ENCODE measurements at places on chromosomes 7 and 10. TPM values are rescaled to one million over a fixed set of nuclear protein-coding genes. Genes with fewer than 3 reads are reported as not detected.

DNA sequence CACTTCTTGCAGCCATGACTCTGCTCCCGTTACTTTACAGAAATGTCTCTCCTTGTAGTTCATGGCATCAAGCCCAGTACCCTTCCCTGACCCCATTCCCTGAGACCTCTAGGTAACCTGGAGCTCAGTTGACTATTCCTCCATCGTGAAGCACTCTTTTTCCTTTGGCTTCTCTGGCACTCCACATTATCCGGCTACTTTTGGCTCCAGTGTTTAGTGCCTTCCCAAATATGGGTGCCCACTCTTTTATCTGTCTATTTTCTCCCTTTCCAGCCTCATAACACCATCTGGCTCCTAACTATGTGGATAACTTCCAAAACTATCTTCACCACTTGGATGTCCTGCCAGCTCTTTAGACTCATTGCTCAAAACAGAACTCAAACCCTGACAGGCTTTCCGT, 744.7 kb upstream of the GALNT17 start:
- DNase-seq, result no peak

The TAS2R41 gene
- polyA plus RNA-seq, result not detected

GRCh38 chr10:94777886-94778458, 15.5 kb downstream of the CYP2C19 start:
- DNase-seq, result no peak

- peak; percentile 3 for DNase-seq
Measured at GRCh38 chr10:65032867-65033769, 1511.9 kb downstream of the REEP3 start.

DNA sequence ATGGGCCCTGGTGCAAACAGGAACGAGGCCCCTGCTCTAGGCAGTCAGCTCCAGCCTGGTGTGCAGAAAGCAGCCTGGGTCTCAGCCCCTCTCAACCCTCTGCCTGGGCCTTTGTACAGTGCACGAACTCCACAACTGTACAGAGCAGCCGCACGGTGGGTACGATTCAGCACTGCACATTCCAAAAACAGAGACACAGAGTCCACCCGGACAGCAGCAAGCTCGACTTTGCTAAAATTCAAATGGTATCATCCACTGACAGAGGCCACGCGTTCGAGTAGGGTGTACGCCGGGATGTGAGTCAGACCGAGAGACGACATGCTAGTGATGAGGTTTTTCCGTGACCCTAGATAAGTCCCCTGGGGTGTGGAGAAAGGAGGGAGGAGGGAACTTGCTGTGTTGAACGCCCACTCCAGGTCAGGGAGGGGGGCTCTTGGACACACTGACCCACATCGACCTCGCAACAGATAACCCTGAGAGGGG, 65.6 kb upstream of the PDGFA start:
- no peak for DNase-seq

The HABP2 gene
- 0.74 TPM for polyA plus RNA-seq

- no peak for DNase-seq
Measured at GRCh38 chr7:130256704-130257103, 10.0 kb upstream of the CPA2 start.

The ADO gene
- 33.1 TPM for polyA plus RNA-seq

GRCh38 chr7:149296368-149296767, 34.4 kb downstream of the ZNF783 start:
- DNase-seq, result no peak

The C10orf67 gene
- polyA plus RNA-seq, result 0.25 TPM

DNA sequence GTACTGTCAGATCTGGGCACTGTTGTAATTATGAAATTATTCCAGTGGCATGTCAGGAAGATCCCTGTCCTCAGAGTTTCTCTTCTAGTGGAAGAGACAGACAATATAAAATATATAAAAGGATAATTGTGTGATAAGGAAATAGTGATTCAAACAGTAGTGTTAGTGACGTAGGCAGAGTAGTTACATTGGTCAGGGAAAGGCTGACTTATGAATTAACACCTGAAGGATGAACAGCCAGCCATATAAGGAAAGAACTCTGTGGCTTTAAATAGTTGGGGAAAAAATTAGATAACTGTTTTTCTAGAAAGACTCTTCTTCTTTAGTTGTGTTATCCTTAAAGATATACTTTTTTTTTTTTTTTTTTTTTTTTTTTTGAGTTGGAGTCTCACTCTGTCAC, 37.7 kb downstream of the WAC start:
- no peak for DNase-seq

DNA sequence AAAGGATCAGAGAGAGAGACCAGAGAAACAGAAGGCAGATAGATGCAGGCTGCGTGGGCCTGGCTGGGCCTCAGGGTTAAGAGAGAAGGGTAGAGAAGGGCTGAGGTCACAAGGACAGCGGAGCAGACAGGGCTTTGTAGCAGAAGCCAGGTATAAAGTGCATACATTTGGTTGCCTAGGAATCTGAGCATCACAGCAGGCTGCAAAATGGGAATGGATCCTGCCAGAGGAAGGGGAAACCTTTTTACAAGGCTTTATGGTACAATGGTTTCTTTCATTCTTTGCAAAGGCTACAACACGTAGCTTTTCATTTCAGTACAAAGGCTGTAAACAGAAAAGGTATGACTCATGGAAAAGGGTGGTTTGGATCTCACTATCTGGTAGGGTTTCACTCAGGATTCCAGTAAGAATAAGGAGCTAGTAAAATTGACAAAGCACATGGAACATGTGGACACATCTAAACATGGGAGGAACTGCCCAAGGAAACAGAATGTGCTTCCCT, 275.1 kb downstream of the DOCK4 start:
- no peak for DNase-seq

GRCh38 chr10:56874950-56875349, 513.9 kb upstream of the ZWINT start:
- DNase-seq, result no peak
